ENCODE measurements at places on chromosomes 12 and 14.

DNA sequence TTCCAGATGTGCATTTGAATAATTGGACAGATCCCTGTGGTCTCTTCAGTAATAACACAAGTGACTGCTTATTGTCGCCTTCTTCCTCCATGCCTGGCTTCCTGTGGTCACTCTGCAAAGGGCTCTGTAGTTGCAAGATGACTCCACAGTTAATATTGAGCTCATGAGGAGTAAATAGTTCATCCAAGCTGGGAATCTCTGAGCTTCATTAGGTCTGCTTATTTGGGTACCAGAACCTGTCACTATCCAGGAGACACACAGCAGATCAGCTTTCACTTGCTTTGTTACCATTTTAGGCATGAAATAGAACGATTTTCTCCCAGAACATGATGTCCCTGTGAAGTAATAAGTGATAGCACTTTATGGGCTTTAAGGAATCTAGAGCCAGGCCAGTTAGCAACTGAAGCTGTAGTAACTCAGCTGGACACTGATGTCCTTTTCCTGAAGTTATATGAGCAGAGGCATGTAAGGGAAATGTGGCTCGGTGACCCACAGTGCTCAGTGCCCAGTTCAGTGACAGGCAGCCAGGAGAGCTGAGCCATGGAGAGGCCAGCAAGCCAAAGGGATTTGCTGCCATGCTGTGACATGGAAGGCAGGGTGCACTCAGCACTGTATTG lies 50.1 kb downstream of the CRADD start:
- DNase-seq: no peak

- no peak for DNase-seq
Observed at GRCh38 chr14:24986206-24986893, 63.6 kb downstream of the STXBP6 start.

- no peak for DNase-seq
Observed at GRCh38 chr14:101242442-101243385, 318.6 kb upstream of the DIO3 start.

- no peak for DNase-seq
Observed at GRCh38 chr14:104735830-104736642, 12.0 kb downstream of the ADSS1 start.

- no peak for DNase-seq
Observed at GRCh38 chr12:29544428-29545101, 47.1 kb upstream of the OVCH1 start.

DNA sequence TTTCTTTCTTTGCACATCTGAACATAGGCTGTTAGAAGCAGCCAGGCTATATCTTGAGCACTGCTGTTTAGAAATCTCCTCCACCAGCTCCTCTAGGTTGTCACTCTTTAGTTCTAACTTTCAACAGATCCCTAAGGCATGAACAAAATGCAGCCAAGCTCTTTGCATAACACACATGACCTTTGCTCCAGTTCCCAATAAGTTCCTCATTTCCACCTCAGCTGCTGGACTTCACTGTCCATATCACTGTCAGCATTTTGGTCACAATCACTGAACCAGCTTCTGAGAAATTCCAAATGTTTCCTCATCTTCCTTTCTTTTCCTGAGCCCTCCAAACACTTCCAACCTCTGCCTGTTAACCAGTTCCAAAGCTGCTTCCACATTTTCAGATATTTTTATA lies 27.6 kb upstream of the C14orf132 start:
- no peak for DNase-seq

- no peak for DNase-seq
Observed at GRCh38 chr12:104764225-104765091, 193.6 kb downstream of the SLC41A2 start.

- no peak for DNase-seq
Observed at GRCh38 chr14:21997300-21997699, 323.7 kb upstream of the OR4E1 start.

- DNase-seq: no peak
Observed at GRCh38 chr12:117118838-117119591, 19.8 kb upstream of the TESC start.

DNA sequence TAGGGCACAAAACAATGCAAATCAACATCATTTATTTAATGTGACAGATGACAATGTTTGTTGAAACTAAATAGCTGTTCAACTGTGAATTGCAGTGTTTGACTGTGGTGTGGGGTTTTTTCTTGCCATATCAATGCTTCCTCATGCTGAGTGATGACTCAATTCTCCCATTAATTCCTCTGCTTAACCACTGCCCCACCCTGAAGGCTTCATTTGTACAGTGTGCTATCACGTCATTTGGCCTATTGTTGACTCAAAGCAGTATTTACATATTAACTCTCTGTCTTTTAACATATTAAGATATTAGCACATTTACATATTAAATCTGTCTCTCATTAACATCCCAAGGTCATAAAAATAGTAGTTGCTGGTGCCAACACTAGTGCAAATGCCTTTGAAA lies 164.8 kb upstream of the NRXN3 start:
- DNase-seq: no peak

- DNase-seq: no peak
Observed at GRCh38 chr12:44299524-44299923, 463.6 kb downstream of the TMEM117 start.

GRCh38 chr12:5254703-5255102 lies 177.2 kb upstream of the NTF3 start:
- DNase-seq: no peak

GRCh38 chr14:66405158-66405557 lies 81.0 kb upstream of the CCDC196 start:
- no peak for DNase-seq

GRCh38 chr12:10867381-10867780 lies 16.7 kb downstream of the PRH1 start:
- no peak for DNase-seq

GRCh38 chr12:93783832-93784231 lies 106.7 kb downstream of the CRADD start:
- DNase-seq: no peak

DNA sequence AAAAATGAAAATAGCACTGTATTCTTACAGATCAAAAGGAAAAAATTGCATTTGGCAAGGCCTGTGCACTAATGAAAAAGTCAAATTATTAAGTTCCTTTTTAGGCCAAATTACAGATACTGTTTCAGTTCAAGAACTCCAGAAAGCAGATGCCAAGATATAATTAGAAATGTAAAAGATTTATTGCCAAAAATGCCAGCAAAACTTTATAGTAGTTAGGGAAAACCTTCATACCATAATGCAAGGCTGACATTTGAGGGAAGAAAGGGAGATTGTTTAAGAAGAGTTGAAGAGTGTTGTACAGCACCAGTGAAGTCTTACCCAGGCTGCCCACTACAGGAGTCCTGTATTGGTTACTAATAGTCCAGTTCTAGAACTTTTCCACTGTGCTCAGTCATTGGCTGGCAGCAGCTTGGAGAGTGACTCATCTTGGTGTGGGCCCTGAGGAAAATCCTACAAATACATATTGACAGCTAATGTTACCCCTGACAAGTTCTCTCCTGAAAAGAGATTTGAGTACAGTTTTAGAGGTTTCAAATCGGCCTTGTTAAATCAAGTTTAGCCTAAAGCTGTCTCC lies 600.4 kb downstream of the C12orf50 start:
- no peak for DNase-seq

DNA sequence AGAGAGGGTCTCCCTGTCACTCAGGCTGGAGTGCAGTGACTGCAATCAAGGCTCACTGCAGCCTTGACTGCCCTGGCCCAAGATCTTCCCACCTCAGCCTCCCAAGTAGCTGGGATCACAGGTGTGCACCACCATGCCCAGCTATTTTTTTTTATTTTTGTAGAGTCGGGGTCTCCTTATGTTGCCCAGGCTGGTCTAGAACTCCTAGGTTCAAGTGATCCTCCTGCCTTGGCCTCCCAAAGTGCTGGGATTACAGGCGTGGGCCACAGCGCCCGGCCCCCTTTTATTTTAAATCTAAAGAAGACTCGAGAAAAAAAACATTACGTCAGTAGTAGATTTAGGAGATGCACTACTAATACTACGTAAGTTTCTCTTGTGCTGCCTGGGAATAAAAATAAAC lies 14.3 kb downstream of the FOS start:
- no peak for DNase-seq

DNA sequence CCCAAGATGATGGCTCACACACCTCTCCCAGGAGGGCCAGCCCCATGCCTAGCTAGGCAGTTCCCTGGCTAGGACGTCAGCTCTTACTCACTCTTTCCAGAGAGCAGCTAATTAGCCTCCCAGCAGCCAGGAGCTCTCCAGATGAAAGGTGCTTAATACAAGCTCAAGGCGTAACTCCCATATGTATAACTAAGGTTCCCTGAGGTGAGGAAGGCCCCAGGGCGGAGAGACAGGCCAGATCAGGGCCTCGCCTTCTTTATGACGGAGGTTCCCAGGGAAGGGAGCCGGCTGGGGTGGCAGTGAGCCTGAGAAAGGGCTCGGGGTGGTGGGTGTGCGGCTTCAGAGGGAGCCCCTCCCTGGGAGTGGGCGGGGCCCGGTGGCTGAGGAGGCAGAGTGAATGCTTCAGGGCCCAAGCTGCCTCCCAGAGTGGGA lies 26.4 kb upstream of the ZFP36L1 start:
- DNase-seq: no peak
